K562 (cell line): ENCODE measurements at places on chromosomes 6 and 20. TPM values are rescaled to one million over a fixed set of nuclear protein-coding genes. Genes with fewer than 3 reads are reported as not detected.
A peak's percentile ranks its signal among the peaks of the same experiment; 100 is the strongest.

DNA sequence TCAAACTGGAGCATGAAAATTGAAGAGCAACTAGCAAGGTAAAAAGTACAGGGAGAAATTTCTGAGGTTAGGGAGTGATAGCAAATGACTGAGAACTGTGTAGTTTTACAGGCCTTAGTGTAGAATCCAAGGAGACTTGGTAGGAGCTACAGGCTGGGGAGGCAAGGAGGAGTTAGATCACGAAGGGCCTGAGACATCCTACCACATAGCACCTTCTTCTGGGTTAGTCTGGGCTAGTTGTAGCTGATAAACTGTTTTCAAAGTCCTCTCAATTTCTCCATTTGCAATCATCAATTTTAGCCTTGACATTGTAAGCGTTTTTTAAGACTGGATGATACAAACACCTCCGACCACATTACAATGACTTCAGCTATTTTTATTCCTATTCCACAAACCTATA lies 209.7 kb downstream of the TMEM200A start:
- DNase-seq, result no peak

- DNase-seq, result no peak
Measured at GRCh38 chr20:48632825-48633619, 194.8 kb downstream of the PREX1 start.

Gene LIN28B
- polyA plus RNA-seq, result 25.8 and 27.6 TPM in 2 replicates

DNA sequence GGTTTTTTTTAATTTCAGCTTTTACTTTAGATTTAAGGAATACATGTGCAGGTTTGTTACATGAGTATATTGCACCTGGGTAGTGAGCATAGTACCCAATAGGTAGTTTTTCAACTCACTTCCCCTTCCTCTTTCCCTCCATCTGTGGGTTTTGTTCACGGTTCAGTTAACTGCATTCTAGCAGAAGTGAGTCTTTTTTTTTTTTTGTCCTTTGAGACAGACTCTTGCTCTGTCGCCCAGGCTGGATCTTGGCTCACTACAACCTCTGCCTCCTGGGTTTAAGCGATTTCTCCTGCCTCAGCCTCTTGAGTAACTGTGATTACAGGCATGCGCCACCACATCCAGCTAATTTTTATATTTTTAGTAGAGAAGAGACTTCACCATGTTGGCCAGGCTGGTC lies 8.7 kb downstream of the UBR2 start:
- no peak for DNase-seq

Gene ETV7
- not detected in 2 replicates for polyA plus RNA-seq

GRCh38 chr6:135622081-135622480 lies 124.5 kb upstream of the AHI1 start:
- no peak for DNase-seq

Gene SLC17A9
- polyA plus RNA-seq, result 0.04 and 0.05 TPM in 2 replicates

Gene PLG
- polyA plus RNA-seq, result not detected in 2 replicates

DNA sequence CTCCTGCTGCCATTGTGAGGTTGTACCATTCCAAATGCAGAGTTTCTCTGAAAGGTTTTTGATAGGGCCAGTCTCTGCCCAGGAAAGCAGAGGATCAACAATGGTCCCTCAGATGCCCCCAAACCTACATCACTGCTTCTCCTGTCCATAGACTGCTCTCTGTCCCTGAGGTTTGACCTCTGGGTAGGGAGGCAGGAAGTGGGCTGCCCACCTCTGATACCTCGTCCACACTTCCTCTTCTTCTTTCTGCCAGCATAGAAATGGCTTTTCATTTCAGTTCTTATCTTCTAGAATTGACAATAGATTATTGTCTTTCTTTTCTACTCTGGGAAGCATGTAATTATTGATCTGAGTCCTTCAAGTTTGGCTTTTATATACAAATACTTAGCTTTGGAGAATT lies 170.6 kb downstream of the TRMT11 start:
- DNase-seq, result no peak

Gene CLIC5
- not detected in 2 replicates for polyA plus RNA-seq

DNA sequence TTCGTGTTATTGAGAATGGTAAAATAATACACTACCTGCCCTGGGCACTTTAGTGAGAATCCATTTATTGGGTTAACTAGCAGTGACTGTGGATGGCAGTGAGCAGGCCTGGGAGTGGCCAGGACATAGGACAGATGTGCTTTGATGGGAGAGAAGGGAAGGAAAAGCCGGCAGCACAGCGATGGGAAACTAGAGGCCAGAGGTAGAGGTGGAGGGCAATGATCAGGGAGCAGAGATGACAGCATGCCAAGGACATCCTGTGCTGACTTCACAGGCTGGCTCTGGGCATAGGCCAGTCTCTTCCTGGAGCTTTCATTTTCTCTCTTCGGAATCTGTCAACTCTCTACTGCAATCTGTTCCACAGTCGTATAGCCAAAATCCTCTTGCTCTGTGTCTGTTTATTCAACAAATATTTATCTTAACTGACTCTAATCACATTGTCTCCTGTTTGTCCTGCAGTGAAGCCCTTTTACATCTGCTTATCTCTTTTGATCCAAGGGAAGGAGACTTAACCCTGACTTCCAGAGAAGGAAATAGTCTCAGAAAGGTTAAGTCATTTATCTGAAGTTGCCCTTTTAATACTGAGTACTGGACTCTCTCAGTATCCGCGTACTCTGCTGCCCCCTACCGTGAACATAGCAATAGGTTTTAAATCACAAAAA lies 18.4 kb upstream of the MMP24 start:
- peak; percentile 67 for DNase-seq

DNA sequence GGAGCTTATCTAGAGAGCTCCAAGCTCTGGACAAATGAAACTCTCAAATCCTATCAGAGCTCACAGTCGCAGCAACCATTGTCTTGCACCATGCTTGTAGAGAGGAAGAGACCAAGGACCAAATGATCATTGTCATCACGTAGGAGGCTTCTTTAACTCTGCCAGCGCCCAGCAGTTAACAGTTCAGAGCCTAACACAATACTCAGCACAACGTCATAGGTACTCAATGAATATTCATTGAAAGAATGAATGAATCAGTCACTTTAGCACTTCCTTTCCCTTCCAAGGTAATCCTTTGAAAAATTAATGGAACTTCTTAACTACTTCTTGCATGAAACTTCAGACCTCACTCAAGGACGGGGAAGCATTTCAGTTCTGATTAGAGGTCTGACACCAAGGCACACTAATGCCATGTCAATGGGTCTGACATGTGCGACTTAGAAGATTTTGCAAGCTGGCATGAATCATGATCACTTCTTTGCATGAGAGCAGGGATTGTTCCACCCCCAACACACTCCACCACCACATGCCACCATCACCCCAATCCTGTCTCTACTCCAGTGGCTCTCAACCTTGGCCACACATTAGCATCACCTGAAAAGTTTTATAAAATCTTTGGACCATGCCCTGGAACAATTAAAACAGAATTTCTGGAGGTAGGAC lies 45.1 kb downstream of the KHDC1L start:
- DNase-seq, result no peak

Gene CST5
- not detected in 2 replicates for polyA plus RNA-seq

DNA sequence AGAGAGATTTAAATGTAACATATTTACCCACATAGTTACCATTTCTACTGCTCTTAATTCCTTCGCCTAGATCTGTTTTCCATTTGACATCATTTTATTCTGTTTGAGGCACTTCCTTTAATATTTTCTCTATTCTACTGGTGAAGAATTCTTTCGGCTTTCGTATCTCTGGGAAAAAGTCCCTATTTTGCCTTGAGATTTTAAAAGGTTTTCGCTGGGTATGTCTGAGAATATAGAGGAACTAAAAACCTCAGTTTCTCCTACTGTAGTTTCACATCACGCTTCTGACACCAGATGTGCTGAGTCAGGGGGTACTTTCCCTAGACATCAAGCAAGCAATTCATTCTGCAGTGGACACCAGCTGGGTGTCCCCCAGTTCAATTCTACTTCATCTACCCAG lies 61.7 kb downstream of the E2F3 start:
- DNase-seq, result no peak

- no peak for DNase-seq
Measured at GRCh38 chr6:114151064-114151690, 180.2 kb upstream of the HDAC2 start.

Gene ROMO1
- 433 and 559 TPM in 2 replicates for polyA plus RNA-seq

Gene KIFC1
- polyA plus RNA-seq, result 84.1 and 88.6 TPM in 2 replicates

DNA sequence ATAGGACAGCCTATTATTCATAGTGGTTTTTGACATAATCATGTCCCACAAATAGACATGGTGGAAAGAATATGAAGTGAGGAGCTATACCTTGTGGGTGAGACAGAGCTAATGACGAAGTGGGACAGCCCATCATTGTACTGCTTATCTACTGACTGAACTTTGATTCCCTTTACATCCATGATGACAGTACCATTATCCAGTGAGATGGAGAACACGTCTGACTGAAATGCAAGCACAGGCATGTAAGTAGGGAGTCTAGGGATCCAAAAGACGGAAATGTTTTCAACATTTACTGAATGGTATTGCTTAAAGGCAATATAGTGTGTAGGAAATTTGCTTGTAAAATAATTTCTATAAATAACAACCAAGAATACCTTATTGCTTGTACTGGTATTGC lies 43.5 kb downstream of the FAM229B start:
- DNase-seq, result no peak

Gene MOCS1
- polyA plus RNA-seq, result 8.7 and 9.6 TPM in 2 replicates

- no peak for DNase-seq
Measured at GRCh38 chr6:149014631-149015534, 268.1 kb downstream of the UST start.

Gene HLA-F
- 0.15 TPM in 1 of 2 replicates, not detected in the other for polyA plus RNA-seq

Gene SLC17A2
- not detected in 2 replicates for polyA plus RNA-seq

Gene MLN
- not detected in 2 replicates for polyA plus RNA-seq

GRCh38 chr20:16287776-16288175 lies 285.5 kb downstream of the KIF16B start:
- DNase-seq, result no peak

- DNase-seq, result no peak
Measured at GRCh38 chr6:53086302-53086701, 21.1 kb downstream of the FBXO9 start.

GRCh38 chr6:158191761-158192160 lies 23.6 kb downstream of the GTF2H5 start:
- DNase-seq, result no peak

Gene GABRR1
- 0.03 TPM in 1 of 2 replicates, not detected in the other for polyA plus RNA-seq
